ENCODE measurements at places on chromosomes 5 and 9. TPM values are rescaled to one million over a fixed set of nuclear protein-coding genes. Genes with fewer than 3 reads are reported as not detected.

DNA sequence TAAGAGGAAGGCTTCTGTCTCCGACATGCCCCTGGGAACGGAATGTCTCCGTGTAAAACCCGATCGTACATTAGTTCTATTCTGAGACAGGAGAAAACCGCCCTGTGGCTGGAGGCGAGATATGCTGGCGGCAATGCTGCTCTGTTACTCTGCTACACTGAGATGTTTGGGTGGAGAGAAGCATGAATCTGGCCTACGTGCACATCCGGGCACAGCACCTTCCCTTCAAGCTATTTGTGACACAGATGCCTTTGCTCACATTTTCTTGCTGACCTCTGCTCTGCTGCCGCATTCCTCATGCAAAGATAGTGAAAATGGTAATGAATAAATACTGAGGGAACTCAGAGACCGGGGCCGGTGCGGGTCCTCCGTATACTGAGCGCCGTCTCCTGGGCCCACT, 2.2 kb upstream of the DPP7 start:
- DNase-seq: no peak

DNA sequence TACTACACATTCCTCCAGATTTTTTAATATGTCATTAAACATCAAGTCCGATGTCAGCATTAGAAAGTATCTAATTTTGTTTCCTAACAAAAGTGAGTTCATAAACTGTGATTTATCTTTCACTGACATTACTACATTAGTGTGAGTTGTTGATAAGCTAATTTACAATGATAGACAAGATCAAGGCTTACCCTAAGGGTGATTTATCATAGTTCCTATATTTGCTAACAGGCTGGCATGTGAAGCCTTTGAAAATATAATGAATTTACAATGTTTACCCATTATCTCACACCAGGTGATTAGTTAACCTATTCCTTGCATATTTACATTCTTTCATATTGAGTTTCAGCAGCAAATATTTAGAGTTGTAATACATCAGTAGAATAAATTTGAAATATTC, 1096.9 kb upstream of the NUDT12 start:
- no peak for DNase-seq

GRCh38 chr5:148781766-148782165, 44.6 kb upstream of the ADRB2 start:
- no peak for DNase-seq

GRCh38 chr5:105639511-105639910, 2031.2 kb downstream of the EFNA5 start:
- no peak for DNase-seq

The STKLD1 gene
- total RNA-seq: 0.94 TPM

GRCh38 chr5:66958980-66959641, 237.5 kb downstream of the CD180 start:
- DNase-seq: no peak

GRCh38 chr5:151906246-151906645, 18.4 kb downstream of the GLRA1 start:
- no peak for DNase-seq

The TMEM215 gene
- total RNA-seq: not detected

DNA sequence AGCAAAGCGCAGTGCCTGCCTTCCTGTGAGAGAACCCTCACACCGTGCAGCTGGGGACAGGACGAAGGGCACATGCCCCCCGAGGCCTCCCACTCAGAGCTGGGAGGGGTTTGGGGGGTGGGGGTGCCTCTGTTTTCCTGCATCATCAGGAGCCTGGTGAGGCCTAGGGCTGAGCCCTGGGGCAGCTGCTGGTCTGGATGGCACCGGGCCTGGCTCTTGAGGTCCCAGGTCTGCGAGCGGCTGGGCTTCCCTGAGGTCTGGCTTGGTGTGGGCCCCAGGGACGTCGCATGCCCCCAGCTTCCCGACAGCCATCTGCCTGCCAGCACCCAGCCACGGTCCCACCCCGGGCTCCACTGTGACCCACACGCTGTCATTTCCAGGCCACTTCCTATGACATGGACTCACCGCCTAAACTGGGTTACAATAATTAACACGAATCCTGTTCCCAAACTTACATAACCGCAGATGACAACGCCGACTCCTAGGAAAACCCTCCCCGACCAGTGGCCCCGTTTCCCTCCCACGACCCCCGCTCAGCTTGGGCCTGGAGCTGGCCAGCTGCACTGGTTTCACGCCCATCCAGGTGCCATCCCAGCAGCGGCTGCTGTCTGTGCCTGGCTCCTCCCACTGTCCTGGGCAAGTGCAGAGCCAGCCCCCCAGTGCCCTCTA, 8.7 kb downstream of the NACC2 start:
- no peak for DNase-seq

The SYNPO gene
- total RNA-seq: 0.92 TPM

The ACTBL2 gene
- total RNA-seq: 0.45 TPM

The MCTP1 gene
- 28.4 TPM for total RNA-seq

GRCh38 chr9:110986529-110986928, 51.7 kb downstream of the LPAR1 start:
- no peak for DNase-seq

The BSPRY gene
- total RNA-seq: 14.5 TPM

DNA sequence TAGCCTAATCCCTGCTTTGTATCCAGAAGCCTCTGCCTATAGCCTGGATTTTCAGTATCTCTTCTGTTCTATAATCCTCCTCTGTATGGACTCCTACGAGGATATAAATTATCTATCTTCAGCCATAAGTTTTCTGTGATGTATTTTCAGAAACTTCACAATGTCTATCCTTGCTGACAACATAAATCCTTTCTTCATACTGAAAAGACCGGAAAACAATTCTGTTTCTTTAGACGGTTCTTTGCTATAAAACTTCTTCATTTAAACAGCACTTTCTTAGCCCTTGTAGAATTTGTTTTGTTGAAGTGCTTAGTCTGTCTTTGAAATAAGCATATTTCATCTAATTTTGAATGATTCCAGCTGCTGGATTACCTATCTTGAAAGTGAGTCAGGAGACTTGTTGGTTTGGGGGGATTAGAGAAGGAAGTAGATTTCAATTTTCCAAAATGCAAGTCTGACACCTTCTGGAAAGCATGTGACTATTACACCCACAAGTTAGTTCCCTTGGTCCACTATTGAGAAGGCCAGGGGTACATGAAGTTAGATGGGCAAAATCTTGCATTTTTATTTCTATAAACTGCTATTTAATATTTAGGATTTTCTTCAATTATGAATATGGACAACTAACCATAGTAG, 96.3 kb upstream of the RANBP3L start:
- DNase-seq: no peak

GRCh38 chr9:106969696-106970095, 106.7 kb downstream of the ZNF462 start:
- no peak for DNase-seq

DNA sequence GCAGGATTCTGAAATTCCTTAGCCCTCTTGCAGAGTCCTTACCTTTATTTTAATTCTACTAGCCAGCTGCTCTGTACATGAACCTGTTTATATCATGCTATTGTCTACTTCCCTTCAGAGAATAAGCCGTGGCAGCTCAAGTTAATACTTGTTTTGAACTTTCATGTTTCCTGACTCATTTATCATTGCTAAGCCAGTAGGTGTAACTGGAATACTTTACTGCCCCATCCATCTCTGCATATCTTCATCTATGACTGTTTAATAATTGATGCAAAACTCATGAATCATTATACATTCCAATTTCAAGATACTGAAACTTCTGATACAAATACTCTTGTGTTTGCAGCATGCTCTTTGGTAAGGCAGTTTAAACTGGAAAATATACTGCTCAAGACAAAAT, 174.7 kb downstream of the PPP2R2B start:
- no peak for DNase-seq

- DNase-seq: peak; percentile 20
Observed at GRCh38 chr9:93958819-93959682, 3.9 kb upstream of the BARX1 start.

- DNase-seq: no peak
Observed at GRCh38 chr9:37085233-37085632, 35.1 kb upstream of the ZCCHC7 start.

- DNase-seq: peak; percentile 43
Observed at GRCh38 chr9:112112941-112113681, 62.0 kb downstream of the SUSD1 start.

DNA sequence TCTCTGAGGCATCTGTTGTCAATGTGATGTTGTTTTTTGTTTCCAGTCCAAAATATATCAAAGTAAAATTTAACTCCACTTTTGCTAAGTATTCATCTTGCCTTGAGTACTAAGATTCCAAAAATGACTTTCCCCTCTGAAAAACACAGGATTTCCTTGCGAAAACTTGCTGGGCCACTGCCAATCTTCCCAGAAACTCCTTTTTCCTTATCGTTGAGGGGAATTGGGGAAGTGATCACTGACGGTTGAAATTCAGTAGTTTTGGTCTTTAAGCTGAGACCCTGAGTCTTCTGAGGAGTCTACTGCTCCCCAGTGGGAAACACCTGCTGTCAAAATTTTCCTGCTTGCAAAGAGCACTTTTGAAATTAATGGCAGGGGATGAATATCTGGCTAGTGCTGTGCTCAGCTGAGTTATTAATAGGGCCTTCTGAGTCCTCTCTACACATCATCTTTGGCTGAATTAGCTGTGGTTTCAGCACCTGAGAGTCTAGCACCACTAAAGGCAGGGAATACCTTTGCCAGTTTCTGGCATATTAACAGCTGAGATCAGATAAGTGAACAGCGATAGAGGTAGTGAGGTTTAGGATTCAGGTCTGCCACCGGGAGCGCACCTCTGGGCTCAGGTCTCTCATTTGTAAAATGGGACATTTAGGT, 18.0 kb downstream of the TLR4 start:
- DNase-seq: no peak
